ENCODE measurements at places on chromosomes 1 and 21.

- DNase-seq: peak; percentile 30
Measured at GRCh38 chr21:39479164-39479813, 27.5 kb downstream of the SH3BGR start.

- peak; percentile 93 for DNase-seq
Measured at GRCh38 chr21:25560271-25560685, 47.0 kb downstream of the MRPL39 start.

DNA sequence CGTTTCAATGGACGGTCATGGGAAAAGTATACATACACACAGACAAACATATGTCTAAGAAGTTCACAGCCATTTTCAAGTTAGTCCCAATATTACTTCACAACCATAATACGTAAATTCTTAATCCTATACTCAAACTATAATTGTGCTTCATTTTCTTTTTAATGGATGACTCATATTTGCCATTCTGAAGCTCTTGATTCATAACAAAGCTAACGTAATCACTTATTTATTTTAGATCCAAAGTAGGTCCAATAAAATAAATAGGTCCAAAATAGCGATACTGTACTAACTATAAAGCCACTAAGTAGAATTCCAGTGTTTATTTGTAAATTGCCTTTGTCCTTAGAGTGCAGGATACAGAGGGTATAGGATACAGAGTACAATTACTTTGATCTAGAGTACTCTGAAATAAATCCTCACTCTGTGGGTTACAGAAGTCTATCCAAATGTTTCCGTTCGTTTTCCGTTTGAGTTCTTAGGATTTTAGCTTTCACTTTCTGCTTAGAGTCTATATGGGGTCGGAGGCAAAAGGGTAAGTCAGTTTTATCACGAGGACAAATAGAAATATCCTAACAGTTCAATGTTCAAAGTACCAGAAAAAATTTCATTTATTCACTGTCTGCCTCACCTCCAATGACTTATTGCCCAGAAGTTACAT is 8.8 kb upstream of the C1orf115 start:
- no peak for DNase-seq

GRCh38 chr1:96183485-96183884 is 538.1 kb upstream of the PTBP2 start:
- no peak for DNase-seq

GRCh38 chr1:91545506-91546300 is 45.1 kb downstream of the CDC7 start:
- no peak for DNase-seq

GRCh38 chr1:41614818-41615217 is 130.3 kb upstream of the EDN2 start:
- no peak for DNase-seq

DNA sequence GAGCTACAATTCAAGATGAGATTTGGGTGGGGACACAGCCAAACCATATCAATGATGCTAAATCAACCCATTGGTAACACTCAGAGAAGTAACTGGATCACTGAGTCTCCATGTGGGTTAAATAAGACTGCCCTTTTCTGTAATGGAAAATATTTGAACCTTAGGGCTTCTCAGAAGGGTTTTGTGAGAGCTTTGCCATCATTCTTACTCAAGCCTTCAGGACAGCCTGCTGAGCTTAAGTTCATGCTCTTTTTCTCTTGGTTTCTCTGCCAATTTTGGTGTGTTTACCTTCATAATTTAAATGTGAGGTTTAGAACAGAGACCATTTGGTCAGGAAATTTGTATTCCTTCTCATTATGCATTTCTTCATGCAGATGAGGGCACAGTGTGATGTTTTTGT is 74.7 kb downstream of the DISC1 start:
- no peak for DNase-seq

GRCh38 chr1:43531107-43531905 is 623 bp downstream of the PTPRF start:
- no peak for DNase-seq

- DNase-seq: no peak
Measured at GRCh38 chr1:119266386-119266785, 102.2 kb upstream of the HAO2 start.

- peak; percentile 70 for DNase-seq
Measured at GRCh38 chr1:153849487-153850185, 73.1 kb downstream of the GATAD2B start.

DNA sequence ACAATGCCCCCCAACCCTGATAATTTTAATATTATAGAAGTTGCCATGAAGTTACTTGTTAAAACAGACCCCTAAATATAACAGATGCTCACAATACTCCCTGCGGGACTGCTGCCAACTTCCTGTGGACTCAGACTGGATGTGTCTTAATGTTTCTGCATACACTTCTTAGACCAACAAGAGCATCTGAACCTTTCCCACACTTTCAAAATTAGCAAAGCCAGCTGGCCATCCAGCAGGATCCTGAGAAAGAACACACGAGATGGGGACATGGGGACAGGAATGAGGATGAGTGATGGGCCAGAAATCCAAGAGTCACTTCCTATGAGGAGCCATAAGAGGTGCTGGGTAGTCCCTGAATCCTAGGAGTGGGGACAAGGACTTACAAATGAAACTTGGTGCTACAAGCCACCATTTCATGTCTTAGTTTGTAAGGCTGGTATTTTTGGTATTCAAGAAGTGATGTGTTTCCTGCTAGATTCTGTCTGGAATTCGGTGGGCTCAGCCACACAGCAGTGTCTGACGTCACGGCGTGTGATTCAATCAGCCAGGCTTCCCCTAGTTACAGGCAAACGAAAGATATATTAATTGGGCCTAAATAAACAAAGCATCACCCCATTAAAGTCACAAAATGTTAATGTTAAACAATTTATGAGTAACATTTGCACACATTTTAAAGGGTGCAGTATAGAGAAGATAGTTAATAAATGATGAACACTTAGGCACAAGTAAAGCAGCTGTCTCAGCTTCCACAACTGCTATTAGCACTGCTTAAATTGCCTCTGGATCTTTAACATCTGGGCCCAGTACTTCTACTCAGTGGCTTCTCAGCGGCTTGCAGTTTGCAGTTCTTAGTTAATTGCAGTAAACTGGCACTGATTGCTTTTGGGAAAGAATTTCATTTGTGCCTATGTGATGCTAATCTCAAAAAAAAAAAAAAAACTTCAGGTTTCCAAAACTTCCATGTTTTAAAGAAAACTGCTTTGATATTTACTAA is 41.2 kb upstream of the RGS8 start:
- no peak for DNase-seq

- no peak for DNase-seq
Measured at GRCh38 chr1:43199093-43199726, 27.1 kb downstream of the CFAP57 start.

DNA sequence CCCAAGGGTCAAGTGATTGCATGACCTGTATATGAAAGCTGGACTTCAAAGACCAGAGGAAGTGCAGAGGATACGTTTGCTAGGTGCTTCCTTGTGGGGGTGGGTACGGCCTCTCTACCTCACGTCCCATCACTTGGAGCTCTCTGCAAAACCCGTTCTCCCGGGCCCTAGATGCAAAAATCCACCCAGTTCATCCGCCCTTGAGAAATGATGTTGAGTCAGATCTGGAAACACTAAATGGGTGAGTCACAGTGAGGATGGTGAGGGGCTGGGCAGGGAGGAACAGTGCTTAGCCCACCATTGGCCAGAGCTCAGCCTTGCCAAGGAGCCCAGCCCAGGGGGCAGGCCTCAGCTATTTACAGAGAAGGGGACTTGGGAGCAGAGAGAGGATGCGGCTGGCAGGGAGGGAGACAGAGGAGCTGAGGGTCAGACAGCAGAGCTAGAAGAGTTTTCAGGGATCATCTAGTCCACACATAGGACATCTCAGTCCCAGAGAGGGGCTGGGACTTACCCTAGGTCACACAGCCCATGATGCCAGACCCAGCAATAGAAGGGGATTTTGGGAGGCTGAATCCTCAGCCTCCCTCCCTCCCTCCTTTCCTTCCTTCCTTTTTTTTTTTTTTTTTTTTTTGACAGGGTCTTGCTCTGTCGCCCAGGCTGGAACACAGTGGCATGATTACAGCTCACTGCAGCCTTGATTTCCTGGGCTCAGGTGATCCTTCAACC is 14.6 kb downstream of the ARHGEF10L start:
- peak; percentile 33 for DNase-seq

- no peak for DNase-seq
Measured at GRCh38 chr1:233514946-233515391, 98.9 kb upstream of the KCNK1 start.

GRCh38 chr1:22778862-22779520 is 68.4 kb downstream of the EPHB2 start:
- no peak for DNase-seq

DNA sequence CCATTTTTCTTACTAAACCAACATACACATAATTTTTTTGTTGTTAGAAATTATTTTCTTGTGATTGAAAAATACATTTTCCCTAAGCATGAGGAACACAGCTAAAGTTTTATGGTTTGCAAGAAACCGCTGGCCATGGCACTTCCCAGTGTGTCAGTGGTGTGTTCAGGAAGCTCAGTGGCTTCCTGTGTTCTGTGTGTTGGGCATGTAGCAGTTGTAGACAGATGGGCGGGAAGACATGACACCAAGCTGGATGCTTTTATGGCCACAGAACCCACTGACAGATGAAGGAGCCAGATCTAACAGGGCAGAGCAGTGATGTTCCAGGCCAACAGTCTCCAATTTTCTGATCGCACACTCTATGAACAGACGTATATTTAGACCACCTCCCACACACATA is 119.8 kb downstream of the GALNT2 start:
- peak; percentile 49 for DNase-seq

DNA sequence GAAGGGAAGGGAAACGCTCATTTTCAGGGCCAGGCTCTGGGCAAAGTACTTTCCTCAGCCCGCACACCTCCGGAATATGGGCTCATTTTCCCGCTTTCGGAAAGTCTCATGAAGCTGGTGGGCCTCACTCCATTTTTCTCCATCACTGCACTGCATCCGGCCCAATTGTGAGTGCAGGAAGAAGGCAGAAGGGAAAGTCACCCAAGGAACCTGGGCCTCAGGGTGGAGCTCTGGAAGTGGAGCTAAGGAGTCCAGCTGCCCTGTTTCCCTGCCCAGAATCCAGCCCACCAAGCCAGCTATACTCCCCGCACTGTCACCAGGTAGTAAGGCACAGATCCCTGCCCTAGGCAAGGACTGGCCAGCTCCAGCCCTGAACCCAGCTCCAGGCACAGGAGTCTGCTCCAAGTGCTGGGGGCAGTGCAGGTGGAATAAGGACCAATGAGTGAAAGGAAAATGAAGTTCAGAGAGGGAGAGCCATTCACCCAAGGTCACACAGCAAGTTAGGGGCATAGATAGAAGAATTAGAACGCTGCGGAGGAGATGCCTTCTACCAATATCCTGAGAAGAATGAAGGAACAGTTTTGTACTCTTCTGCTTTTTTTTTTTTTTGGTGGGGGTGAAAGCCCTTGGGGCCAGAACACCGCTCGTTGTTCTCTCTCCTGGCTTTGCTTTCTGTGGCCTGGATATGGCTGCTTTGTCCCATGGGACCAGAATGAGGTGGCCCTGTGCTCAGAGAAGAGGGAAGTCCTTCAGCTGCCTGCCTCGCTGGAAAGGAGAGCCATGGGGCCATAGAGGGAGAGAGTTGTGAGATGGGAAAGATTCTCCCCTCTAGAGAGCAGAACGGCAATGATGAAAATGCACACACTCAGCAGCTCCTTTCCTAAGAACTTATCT is 10.0 kb downstream of the LRP8 start:
- no peak for DNase-seq

- DNase-seq: no peak
Measured at GRCh38 chr1:111654839-111655238, 35.2 kb downstream of the RAP1A start.

DNA sequence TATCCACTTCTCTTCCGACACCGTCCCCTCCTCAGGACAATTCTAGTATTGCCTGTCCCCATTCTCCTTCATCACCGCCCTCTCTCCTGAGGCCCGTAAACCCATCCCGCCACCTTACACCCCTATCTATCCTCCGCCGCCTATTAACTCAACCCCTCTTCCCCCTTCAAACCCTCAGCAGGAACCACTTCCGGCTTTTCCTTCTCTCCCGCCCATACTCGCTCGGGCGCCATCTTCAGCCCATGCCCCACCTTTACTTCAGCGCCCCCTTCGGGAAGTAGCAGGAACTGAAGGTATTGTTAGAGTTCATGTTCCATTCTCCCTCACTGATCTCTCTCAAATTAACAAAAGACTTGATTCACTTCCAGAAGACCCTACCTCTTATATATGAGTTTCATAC is 31.6 kb downstream of the VN1R5 start:
- no peak for DNase-seq

DNA sequence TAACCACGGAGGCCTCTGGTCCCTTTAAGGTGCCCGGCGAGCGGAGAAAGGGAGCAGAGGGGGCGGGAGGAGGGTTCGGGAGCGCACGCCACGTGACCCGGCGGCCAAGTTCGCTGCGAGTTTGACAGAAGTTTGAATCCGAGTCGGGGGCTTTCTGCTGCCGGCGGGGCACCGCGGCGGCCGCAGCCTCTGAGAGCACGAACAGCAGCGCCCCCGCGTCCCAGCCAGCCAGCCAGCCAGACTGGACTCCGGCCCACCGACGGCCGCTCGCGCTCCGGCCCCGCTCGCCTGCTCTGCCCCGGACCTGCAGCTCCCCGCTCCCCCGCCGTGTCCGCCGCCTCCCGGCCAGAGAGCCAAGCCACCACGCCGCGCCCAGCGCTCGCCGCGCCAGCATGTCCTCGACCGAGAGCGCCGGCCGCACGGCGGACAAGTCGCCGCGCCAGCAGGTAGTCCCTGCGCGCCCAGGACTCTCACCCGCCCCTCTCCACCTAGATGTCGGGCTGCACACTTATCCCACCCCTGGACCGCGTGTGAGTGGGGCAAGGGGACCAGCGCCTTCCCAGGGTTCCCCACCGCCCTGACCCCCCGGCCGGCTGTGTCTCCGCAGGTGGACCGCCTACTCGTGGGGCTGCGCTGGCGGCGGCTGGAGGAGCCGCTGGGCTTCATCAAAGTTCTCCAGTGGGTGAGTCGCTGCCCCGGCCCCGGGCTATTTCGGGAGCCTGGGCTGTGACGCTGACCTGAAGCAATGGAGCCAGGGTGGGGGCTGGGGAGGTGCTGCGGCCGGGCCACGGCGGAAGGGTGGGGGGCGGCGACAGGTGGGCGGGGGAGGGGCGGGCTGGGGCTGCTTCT is at the start of gene SYPL2:
SYPL2 (plus strand) TSS at position 95 of the 849 bp plus-strand sequence; CDS start at position 393, 298 bp downstream.
- DNase-seq: peak; percentile 24

- no peak for DNase-seq
Measured at GRCh38 chr1:119673171-119673940, 25.3 kb upstream of the ZNF697 start.
